Fibroblast of the aortic adventitia (primary cell): ENCODE measurements at places on chromosomes 5 and 9.

GRCh38 chr5:132263548-132264261, 6.2 kb downstream of the PDLIM4 start:
- peak; percentile 81 for DNase-seq

- no peak for DNase-seq
Measured at GRCh38 chr5:179055841-179056240, 4.3 kb upstream of the ZNF354C start.

DNA sequence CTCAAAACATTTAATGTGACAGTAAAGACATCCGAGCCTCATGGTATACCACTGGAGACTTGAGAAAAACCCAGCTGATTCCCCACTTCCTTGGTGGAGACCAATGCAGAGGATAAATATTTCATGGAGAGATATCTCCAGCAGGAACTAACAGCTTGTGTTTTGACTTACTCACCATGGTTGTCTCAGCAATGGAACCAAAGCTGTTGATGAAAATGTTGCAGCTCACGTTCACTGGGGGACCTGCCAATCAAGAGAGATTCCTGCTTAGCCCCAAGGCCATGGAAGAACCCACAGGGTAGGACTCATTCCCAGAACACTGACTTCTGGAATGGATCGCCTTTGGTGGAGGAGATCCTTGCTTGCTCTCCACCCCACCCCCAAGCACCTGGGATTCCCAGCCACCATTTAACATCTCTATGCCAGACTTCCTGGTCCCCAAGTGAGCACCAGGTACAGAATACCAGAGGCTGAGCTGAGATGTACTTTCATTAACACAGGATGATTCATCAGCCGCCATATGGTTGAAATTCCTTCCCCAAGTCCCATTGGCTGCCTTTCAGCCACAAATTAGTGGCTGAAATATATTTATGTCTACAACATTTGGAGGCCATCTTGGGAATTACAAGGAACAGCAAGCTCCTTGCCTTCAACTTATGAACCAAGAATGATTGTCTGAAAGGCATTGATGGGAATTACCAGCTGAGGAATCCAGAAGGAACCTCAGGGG, 37.9 kb downstream of the GLRA1 start:
- DNase-seq: no peak

DNA sequence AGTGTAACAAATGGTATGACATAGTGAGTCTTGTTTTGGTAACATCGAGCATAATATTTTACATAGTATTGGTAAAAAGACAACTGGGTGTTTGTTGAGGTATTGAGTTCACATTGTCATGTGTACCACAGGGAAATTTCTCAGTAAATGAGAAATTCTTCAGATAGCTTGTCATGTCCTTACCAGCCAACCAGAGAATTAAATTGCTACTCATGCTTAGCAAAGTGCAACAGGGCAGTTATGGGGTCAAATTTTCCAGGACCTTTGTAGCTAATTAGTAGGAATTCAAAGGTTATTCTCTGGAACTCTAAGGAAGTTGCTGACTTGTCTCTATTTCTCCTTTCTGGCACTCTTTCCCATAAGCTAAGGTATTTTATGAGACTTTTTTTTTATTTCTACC, 595.7 kb downstream of the EFNA5 start:
- DNase-seq: no peak

DNA sequence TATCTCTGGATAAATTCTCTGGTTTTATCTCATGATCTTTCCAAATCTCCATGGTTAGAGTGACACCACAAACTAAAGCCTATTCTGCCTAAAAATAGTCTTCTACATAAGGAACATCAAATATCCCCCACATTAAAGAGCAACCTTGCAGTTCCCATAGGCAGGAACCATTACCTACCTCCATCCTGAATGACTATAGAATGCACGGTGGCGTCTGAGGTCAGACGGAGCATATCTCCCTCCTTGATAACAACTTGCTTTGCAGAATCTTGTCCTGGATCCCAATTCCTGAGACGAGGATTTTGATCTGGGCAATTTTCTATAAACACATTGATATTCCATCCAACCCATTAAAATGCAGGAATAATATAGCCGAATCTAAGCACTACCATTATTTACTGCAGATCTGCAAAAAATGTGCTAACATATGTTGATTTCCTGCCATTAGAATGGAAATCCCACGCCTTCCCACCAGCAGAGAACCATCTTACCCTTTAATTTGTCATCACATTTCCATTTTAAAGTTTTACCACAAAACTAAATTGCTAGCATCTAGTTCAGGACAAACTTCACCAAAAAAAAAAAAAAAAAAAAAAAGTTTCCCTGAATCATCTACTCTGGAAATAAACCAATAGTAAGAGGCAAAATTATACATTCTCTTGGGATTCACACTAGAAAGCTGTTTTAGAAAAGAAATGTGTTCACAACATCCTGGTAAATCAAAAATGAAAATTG, 22.1 kb downstream of the CEMIP2 start:
- no peak for DNase-seq

DNA sequence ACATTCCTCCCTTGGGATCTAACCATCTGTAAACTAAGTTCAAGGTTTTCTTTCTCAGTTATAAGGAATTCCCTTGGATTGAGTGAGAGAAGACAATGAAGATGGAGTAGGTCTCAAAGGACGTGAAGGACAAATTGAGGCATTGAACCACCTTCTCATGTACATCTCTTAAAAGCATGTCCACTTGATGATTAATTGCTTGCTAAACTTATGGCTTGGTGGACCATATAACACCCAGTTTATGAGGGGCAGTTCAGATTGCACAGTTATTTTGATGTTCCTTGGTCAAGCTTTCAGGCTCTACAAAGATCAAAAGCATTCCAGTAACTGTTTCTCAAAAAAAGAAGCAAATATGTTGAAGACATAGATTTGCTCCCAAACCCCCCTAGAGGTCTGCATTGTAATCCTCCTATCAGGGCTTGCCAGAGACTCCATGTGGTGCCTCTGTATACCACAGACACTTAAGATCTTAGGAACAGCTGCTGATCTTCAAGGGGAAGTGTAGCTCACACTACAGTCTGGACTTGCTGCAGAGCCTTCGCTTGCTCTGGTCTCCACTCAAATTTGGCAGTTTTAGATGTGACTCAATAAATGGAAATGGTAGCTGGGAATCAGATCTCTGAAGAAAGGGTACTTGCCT, 56.9 kb upstream of the ALDH1A1 start:
- no peak for DNase-seq

DNA sequence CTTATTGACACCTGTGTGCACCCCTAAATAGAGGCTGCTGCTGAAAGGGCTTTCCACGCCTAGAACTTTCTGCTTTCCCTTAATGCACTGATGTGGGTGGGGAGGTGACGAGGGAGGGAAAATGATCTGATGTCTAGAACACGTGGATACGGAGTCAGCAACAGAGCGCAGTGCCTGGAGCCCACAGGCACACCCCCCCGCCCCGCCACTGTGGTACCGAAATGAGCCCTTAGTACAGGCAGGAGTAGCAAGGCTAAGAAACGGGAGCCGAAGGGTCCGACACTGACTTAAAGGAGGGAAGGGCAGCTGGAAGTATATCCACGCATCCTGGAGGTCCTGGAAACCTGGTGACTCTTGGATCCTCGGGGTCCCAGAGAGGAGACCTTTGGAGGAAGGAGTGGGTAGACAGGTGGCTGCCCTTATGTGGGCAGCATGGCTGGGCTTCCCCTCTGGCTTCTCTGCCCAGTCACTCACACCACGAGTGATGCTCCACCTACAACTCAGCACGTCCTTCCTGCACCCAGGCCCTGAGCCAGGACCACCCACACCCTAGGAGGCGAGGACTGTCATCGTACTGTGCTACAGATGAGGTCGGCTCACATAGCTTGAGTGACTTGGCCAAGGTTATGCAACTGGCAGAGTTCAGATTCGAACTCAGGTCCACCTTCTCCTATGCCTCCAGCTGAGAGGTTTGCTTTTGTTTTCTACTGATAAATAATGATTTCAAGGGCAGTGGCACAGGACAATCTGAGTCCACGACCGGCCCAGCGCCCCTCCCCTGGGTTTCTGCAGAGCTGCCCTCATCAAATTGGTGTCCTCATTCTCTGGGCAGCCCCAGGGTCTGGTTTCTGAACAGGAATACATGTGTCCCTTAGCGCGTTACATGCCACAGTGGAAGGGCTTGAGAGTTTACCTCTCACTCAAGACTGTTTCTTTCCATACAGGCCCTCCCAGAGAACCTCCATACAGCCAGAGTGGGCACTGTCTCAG, 4.7 kb upstream of the VAV2 start:
- no peak for DNase-seq

DNA sequence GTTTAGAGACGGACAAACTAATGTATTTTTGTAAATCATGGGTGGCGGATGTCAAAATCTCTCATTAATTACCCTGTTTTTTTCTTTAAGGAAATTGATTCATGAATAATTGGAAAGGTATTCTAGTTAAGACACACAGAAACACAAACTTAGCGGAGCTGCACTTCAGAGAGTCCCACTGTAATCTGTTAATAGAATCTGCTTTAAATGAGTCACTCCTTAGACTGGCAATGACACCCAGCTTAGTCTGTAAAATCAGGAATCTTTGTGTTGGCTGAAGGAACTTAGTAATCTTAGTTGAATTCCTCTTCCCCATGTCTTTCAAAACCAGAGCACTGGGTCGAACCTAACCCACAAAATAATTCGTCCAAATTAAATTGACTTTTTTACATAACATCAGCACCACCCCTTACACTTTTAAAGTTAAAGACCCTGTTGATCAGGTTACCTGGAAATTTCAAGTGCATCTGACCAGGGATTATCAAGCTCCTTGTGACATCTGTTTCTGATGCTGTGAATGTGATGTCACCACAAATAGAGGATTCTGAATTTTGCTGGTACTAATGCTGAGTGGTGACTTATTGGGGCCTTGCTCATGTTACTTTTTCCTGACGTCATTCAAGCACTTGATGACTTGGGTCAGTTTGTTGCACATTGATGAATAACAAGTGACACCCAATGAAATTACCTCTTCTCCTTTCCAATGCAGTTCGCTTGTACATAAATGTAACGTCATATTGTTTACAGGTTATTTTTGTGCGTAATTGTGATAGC, 313.6 kb downstream of the KCTD16 start:
- peak; percentile 77 for DNase-seq

- no peak for DNase-seq
Measured at GRCh38 chr5:151144275-151144674, 13.3 kb downstream of the ANXA6 start.

GRCh38 chr9:119792242-119792641, 423.0 kb upstream of the BRINP1 start:
- DNase-seq: no peak

DNA sequence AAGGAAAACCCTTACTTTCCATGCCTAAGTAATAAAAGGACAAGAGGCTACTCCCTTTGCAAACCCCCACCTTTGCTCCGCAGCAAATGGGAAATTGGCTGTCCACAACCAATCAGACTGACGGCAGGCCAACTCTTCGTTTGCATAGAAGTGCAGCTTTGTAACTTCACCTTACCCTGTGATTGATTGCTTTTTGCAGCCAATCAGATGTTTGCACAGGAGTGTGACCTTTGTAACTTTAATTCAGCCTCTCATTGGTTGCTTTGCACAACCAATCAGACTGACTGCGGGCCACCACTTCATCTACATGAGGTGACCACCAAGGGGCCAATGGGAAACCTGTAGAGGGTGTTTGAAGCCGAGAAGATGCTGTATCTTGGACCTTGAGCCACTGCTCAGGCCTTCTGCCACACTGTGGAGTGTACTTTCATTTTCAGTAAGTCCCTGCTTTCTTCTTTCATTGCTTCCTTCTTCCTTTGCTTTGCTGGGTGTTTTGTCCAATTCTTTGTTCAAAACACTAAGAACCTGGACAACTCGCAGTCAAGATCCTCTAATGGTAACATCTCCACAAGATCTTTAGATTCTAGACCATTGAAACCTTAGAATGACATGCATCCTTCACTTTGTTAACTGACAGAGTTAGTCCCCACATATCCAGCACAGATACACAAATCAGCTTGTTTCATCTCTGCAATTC, 51.3 kb upstream of the FREM1 start:
- DNase-seq: no peak

- no peak for DNase-seq
Measured at GRCh38 chr5:26807231-26808199, 230.9 kb downstream of the CDH9 start.

GRCh38 chr9:98804083-98804482, 3.4 kb upstream of the GALNT12 start:
- no peak for DNase-seq

DNA sequence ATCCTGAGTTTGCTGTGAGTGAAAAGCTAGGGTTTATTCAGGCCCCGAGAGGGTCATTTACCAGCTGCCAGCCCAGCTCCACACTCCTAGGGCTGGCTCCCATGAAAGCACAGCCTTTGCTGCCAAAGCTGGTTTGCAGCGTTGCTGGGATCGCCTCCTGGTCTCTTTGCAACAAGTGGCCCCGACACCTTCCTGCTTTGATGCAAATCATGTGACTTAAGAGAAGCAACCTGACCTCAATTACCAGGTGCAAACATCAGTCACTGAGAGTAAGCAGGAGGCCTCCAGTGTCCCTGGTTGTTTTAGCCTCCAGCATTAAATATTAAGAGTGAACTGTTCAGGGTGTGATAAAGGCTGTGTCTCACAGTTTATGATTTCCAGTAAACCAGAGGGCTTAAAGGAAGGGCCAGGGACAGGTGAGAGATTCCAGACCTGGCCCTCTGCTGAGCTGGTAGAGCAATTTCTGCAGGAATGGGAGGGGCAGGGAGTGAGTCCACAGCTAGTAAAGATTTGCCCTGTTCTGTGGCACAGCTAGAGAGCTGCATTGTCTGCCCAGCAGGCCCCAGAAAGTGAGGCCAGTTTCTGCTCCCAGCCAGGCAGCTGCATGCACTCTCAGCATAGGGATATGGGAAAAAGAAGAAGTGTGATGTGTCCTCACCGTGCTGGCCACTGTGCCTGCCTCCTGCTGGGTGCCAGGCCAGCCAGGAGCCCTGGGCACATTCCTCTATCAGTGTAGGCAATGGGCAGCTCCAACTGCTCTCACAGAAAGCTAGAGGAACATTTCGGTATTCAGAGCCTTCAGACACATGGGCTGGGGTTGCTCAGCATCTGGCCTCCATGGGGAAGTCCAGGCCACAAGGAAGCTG, 58.0 kb downstream of the SLC22A5 start:
- DNase-seq: no peak

GRCh38 chr5:111454198-111454622, 58.1 kb downstream of the STARD4 start:
- peak; percentile 51 for DNase-seq

- DNase-seq: no peak
Measured at GRCh38 chr5:75993643-75994520, 89.3 kb upstream of the SV2C start.

DNA sequence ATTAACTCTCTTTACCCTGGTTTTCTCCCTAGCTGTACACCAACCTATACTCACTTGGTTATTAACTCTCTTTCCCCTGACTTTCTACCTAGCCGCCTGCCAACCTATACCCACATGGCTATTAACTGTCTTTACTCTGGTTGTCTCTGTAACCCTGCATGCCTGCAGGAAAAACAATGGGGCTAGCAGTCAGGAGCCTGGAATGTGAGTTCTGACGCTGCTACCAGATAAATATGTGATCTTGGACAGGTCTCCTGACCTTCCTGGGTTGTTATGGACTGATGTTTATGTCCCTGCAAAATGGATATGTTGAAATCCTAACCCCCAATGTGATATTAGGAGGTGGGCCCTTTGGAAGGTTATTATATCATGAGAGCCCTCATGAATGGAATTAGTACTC, 119.2 kb downstream of the SMARCA2 start:
- DNase-seq: peak; percentile 63

GRCh38 chr5:23269981-23270380, 237.4 kb upstream of the PRDM9 start:
- DNase-seq: no peak

GRCh38 chr5:74595143-74595925, 45.2 kb downstream of the ENC1 start:
- DNase-seq: peak; percentile 80
